ENCODE measurements at places on chromosomes 2 and 18.

- no peak overlapping the region for H3K4me3 ChIP-seq
- H3K27ac ChIP-seq, result no peak overlapping the region
Observed at GRCh38 chr2:78281164-78281563, 744.3 kb upstream of the REG3G start.

DNA sequence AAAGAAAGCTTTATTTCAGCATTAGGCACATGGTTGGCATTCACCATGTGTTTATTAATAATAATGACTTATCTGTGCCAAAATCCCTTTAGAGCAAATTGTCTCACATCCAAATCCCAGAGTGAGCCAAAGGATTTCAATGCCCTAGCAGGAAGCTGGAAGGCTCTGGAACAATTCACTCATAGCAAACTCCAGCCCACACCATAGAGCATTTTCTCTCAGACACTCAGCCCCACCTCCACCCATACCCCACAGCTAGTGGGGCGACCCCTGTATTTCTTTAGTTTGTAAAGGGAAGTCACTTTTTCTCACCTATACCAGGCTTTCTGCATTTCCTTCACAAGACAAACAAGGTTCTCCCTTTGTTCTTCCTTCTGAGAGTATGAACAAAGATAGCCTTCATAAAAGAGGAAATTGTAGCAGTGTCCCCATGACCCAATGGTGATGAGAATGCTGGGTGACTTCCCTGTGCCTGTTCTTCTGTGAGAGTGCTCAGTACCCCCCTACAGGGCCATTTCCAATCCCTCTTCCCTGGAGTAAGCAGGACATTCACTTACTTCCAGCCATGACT lies 100.1 kb upstream of the APCDD1 start:
- no peak for DNase-seq
- H3K27me3 ChIP-seq, result no peaks in the 10 kb centered on the region
- no peak overlapping the region for H3K27ac ChIP-seq
- no peaks in the 10 kb centered on the region for H3K4me1 ChIP-seq
- no peaks in the 10 kb centered on the region for H3K36me3 ChIP-seq

GRCh38 chr2:47250586-47251403 lies 95.7 kb upstream of the STPG4 start:
- H3K27ac ChIP-seq, result no peak overlapping the region
- no peak overlapping the region for H3K4me3 ChIP-seq
- no peaks in the 10 kb centered on the region for H3K36me3 ChIP-seq

GRCh38 chr2:127096718-127097470 lies 10.1 kb downstream of the BIN1 start:
- no peaks in the 10 kb centered on the region for H3K36me3 ChIP-seq
- DNase-seq, result no peak
- H3K4me3 ChIP-seq, result no peak overlapping the region
- no peak overlapping the region for H3K27ac ChIP-seq
- no peaks in the 10 kb centered on the region for H3K27me3 ChIP-seq

GRCh38 chr2:113709022-113709421 lies 47.4 kb downstream of the SLC35F5 start:
- no peaks in the 10 kb centered on the region for H3K4me1 ChIP-seq
- H3K36me3 ChIP-seq, result peaks cover 7% of the 10 kb centered on the region
- no peak overlapping the region for H3K27ac ChIP-seq
- H3K4me3 ChIP-seq, result no peak overlapping the region
- no peak for DNase-seq

DNA sequence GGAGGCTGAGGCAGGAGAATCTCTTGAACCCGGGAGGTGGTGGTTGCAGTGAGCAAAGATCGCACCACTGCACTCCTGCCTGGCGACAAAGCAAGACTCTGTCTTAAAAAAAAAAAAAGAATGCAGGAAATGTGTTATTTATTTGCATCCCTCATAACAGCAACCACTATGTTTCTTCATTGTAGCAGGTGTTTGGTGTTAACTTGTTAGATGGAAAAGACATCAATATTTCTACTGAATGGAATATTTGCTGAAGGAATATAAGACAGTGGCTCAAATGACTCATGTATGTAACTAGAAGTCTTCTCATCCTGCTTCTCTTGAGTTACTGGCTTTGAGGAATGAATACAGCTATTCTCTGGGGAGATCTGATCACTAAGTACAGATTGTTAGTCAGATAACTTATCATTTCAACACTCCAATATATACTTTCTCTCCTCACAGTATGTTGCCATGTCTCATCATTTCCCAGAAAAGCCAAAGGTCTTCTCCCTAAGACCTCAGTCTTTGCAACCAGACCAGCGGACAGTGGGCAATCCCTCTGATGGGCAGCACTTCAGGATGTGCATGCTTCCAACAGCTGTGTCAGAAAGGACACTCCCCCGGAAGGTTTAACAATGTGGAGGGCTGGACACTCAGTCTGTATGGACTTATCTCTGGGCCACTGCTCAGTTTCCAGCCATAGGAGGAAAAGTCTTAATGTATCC lies 104.4 kb upstream of the STK17B start:
- H3K27ac ChIP-seq, result peak overlapping the region; percentile 96
- peak overlapping the region; percentile 68 for H3K4me3 ChIP-seq
- H3K36me3 ChIP-seq, result peaks cover 4% of the 10 kb centered on the region

DNA sequence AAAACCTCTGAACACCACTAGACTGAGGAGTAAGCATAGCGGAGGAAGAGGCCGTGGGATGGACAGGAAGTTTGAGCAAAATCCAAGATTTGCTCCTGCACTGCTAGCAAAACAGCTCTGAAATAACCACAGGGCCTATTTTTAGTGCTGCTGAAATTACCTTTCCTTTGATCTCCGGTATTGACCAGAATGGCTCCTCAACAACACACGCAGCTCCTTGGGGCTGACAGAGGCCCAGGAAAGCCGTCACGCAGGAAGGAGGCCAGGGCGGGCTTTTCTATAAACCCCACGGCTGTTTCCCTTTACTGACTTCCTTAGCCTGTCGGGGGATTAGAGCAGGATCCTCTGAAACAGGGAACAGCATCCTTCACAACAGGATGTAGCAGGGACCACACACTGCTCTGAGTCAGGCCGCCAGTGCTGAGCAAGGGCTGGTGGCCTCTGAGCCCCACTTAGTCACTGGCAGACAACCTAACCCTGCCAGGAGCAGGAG lies 80.8 kb upstream of the LCLAT1 start:
- H3K4me1 ChIP-seq, result peaks cover 58% of the 10 kb centered on the region
- peak overlapping the region; percentile 32 for H3K27ac ChIP-seq
- no peak overlapping the region for H3K4me3 ChIP-seq

DNA sequence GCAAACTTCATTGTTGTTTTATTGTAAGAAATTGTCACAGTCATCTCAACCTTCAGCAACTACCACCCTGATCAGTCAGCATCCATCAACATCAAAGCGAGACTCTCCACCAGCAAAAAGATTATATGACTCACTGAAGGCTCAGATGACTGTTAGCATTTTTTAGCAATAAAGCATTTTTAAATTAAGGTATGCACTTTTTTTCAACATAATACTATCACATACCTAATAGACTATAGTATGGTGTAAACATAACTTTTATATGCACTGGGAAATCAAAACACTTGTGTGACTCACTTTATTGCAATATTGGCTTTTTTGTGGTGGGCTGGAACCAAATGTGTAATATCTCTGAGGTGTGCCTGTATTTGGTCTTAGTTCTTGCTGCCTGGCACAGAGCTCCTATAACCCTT lies 15.6 kb downstream of the SCN1A start:
- no peak overlapping the region for H3K4me3 ChIP-seq
- H3K4me1 ChIP-seq, result no peaks in the 10 kb centered on the region
- no peak overlapping the region for H3K27ac ChIP-seq
- H3K27me3 ChIP-seq, result no peaks in the 10 kb centered on the region
- DNase-seq, result no peak

- peak overlapping the region; percentile 99 for H3K27ac ChIP-seq
- H3K4me3 ChIP-seq, result peak overlapping the region; percentile 76
- H3K27me3 ChIP-seq, result no peaks in the 10 kb centered on the region
- H3K36me3 ChIP-seq, result peaks cover 44% of the 10 kb centered on the region
- peak; percentile 63 for DNase-seq
- peaks cover 65% of the 10 kb centered on the region for H3K4me1 ChIP-seq
Observed at GRCh38 chr2:85852937-85853498, 35.8 kb downstream of the ST3GAL5 start.

- peaks cover 21% of the 10 kb centered on the region for H3K4me1 ChIP-seq
- DNase-seq, result peak; percentile 31
- no peak overlapping the region for H3K27ac ChIP-seq
- no peaks in the 10 kb centered on the region for H3K36me3 ChIP-seq
- H3K27me3 ChIP-seq, result peaks cover 56% of the 10 kb centered on the region
Observed at GRCh38 chr2:120344976-120345581, 857 bp upstream of the INHBB start.

DNA sequence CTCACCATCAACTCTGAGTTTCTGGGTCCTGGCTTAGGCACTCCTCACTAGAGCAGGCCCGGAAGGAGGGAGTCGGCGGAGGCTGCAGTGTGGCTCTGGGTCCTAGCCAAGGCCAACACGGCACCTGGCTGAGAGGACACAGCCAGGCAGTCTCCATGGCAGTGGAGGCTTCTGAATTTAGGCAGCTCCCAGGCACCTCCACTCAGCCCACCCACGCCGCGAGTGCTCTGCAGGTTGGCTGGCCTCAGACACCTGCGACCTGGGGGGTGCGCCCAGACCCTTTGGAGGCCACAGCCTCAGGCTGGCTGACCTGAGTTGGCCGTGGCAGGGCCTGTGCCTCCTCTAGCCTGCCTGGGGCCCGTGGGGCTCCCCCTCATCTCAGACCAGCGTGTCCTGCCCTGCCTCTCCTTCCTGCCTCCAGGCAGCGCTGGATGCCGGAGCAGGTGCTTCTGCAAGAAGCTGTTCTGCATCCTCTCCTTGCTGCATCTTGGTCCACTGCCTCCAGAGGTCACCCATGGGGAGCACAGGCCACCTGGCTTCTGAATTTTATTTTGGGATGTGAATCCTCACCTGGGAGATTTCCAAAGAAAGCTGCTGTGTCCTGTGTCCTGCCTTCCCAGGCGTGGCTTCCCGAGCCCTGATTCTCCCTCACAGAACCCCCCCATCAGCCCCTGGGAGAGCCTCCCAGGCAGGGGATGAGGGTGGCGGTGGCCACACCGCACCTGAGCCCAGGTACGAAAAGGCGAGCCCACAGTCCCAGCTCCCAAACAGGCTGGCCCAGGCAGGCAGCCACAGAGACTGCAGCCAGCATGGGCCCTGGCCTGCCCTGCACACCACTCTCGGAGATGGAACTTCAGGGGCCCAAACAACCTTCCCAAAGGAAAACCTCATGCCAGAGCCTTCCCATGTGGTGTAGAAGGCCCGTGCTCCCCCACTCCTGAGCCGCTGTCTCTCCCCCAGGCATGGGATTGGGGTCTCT lies 23.4 kb downstream of the AQP12A start:
- H3K36me3 ChIP-seq, result no peaks in the 10 kb centered on the region
- H3K4me1 ChIP-seq, result no peaks in the 10 kb centered on the region
- H3K4me3 ChIP-seq, result no peak overlapping the region
- H3K27ac ChIP-seq, result no peak overlapping the region

GRCh38 chr2:148764815-148765214 lies 110.2 kb upstream of the KIF5C start:
- no peak overlapping the region for H3K4me3 ChIP-seq
- no peak overlapping the region for H3K27ac ChIP-seq
- H3K4me1 ChIP-seq, result peaks cover 11% of the 10 kb centered on the region
- peaks cover 16% of the 10 kb centered on the region for H3K36me3 ChIP-seq
- DNase-seq, result no peak
- H3K27me3 ChIP-seq, result no peaks in the 10 kb centered on the region

- peaks cover 22% of the 10 kb centered on the region for H3K4me1 ChIP-seq
- DNase-seq, result no peak
- H3K27me3 ChIP-seq, result no peaks in the 10 kb centered on the region
- no peak overlapping the region for H3K4me3 ChIP-seq
- no peak overlapping the region for H3K27ac ChIP-seq
Observed at GRCh38 chr2:168439536-168439935, 16.5 kb upstream of the CERS6 start.

GRCh38 chr2:67516899-67517530 lies 119.9 kb downstream of the ETAA1 start:
- H3K27me3 ChIP-seq, result no peaks in the 10 kb centered on the region
- no peak for DNase-seq
- H3K27ac ChIP-seq, result no peak overlapping the region
- H3K4me1 ChIP-seq, result no peaks in the 10 kb centered on the region
- no peak overlapping the region for H3K4me3 ChIP-seq
- H3K36me3 ChIP-seq, result no peaks in the 10 kb centered on the region

DNA sequence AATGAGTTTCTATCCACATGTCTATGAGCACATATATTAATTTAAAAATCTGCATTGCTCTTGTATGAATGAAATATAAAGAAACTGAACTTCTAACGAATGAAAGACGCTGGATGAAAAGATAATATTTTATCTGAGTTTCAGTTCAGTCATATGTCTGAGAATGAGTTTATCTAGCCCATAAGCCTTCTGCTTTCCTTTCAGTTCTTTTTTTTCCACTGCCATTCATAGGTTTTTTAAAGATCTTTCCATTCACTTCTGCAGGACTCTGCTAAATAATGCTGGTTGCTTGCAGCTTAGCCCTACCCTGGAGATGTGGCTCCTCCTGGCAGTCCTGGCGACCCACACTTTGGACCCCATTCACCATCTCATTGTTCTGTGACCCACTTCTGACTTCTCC lies 109.0 kb downstream of the BCL2 start:
- H3K4me3 ChIP-seq, result peak overlapping the region; percentile 81
- DNase-seq, result no peak
